ENCODE measurements at places on chromosomes 12 and 14. TPM values are rescaled to one million over a fixed set of nuclear protein-coding genes. Genes with fewer than 3 reads are reported as not detected.

Gene ZDHHC17
- 10.7 TPM for total RNA-seq

Gene SEC23A
- total RNA-seq, result 87.0 TPM

Gene INHBE
- total RNA-seq, result 0.09 TPM

Gene B3GNT4
- 0.86 TPM for total RNA-seq

Gene HPD
- total RNA-seq, result 1.4 TPM

Gene EXOC3L4
- total RNA-seq, result 1.7 TPM

Gene DIO2
- 1.9 TPM for total RNA-seq

Gene FGF23
- not detected for total RNA-seq

Gene CRIP2
- 116 TPM for total RNA-seq

All from A549 treated with Hydrocortisone at 1 μM for 4 hours (cell line).